ENCODE measurements at places on chromosomes 11 and 22. TPM values are rescaled to one million over a fixed set of nuclear protein-coding genes. Genes with fewer than 3 reads are reported as not detected.

Gene SMC1B
- total RNA-seq: not detected

Gene CSKMT
- total RNA-seq: 9.9 TPM

Gene RNF26
- total RNA-seq: 20.8 TPM

Gene CRACR2B
- total RNA-seq: 14.9 TPM

Gene SCARF2
- 1.4 TPM for total RNA-seq

Gene CLTCL1
- total RNA-seq: 7.1 TPM

Gene P2RY2
- 3.0 TPM for total RNA-seq

- H3K36me3 ChIP-seq: peaks cover 7% of the 10 kb centered on the region
- DNase-seq: peak; percentile 77
- peaks cover 17% of the 10 kb centered on the region for H3K4me1 ChIP-seq
- no peaks in the 10 kb centered on the region for H3K27me3 ChIP-seq
- no peak overlapping the region for H3K27ac ChIP-seq
These were observed 98.3 kb downstream of the PICALM start for GRCh38 chr11:85970593-85970992.

DNA sequence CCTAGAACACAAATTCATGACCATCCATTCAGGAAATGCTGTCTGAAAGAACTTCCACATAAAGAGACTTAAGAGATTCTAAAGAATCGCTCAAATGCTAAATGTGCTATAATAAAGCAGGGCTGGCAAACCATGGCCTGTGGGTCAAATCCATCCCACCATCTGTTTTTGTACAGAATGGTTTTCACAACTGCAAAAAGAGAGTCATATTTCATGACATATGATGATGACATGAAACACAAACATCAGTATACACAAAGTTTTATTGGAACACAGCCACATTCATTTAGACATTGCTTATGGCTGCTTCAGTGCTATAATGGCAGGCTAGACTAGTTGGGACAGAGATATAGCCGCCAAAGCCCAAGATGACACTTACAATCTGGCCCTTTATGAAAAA lies 85.1 kb downstream of the RRAS2 start:
- DNase-seq: no peak
- no peaks in the 10 kb centered on the region for H3K27me3 ChIP-seq
- H3K4me1 ChIP-seq: 0 out of 2 replicates have a peak, but pooled peaks cover 5% of the 10 kb centered on the region
- H3K36me3 ChIP-seq: no peaks in the 10 kb centered on the region
- H3K27ac ChIP-seq: no peak overlapping the region

DNA sequence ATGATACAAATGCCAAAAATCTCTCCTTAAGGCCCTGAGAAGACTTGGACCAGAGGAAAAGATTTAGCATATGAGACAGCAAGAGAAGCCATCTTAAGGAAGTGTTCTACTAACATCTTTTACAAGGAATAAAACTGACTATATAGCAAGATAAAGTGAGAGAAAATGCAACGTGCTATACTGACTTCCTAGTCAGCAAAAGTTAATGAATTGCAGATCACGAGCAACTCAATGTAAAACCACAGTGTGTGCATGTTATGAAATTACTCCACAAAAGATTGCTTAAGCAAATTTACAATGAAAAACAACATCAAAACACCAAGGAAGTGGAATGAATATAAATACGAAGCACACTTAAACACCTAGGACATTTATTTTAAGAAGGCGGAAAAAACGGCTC lies 187.5 kb downstream of the CADM1 start:
- no peaks in the 10 kb centered on the region for H3K27me3 ChIP-seq
- H3K4me1 ChIP-seq: peaks cover 12% of the 10 kb centered on the region
- H3K4me3 ChIP-seq: no peak overlapping the region

DNA sequence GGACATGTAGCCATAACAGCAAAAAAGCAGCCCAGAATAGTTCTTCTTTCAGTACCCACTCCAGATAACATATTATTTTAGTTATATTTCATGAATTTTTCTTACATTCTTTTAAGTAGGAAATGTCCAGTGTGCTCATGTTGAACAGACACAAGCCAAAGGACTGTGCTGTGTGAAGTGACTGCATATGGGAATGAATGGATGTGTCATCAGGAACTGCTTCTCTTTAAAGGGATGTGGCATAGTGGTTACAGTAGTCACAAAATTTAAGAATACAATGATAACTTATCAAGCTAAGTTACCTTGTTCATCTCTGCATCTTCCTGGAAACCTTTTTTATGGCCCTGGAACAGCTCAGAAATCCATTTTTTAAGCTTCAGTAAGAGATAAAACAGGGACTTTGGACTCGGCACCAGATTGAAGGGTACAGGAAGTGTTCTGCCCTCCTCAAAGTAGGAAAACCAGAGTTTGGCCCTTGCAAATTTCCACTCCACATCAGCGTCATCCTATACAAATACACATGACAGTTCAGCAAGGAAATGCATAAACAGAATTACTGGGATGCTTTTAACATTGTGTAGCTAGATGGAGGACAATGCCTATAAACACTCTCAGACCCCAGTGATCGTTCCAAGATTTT lies 112.8 kb downstream of the TRPC6 start:
- no peak overlapping the region for H3K4me3 ChIP-seq
- no peaks in the 10 kb centered on the region for H3K27me3 ChIP-seq
- H3K27ac ChIP-seq: no peak overlapping the region
- peaks cover 16% of the 10 kb centered on the region for H3K4me1 ChIP-seq
- DNase-seq: peak; percentile 25

DNA sequence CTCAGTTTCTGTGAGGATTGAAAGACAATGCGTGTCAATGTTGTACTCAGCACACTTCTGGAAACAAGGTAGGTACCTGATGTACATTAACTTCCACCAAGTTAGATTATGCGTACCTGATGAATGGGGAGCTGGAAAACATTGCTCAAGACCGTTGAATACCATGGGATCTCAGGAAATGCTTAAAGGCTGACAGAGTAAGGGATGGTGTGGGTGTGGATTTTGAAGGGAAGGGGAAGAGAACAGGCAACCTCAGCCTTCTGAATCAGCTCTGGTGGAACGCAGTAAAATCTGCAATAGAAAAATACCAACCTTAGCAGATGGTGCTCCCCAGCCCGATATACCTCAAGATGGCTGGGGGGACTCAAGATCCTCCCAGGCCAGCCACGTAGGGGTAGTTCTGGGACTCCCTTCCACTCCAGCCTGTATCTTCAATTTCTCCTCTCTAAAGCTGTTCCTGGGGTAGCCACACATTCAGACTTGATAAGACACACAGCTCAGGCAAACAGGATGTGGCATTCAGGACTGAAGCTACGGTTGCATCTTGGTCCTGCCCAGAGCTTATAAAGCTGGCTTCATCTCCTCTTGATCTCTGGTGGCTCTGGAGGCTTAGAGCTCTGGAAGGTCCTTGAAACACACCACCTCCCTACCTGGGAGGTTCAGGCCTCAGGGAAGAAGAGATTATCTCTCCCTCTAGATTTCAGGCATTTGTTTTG lies 111.8 kb downstream of the CTNND1 start:
- H3K36me3 ChIP-seq: no peaks in the 10 kb centered on the region
- no peak for DNase-seq
- H3K4me3 ChIP-seq: no peak overlapping the region
- no peak overlapping the region for H3K27ac ChIP-seq

GRCh38 chr22:50531962-50532674 lies 2.3 kb upstream of the TYMP start:
- peak overlapping the region; percentile 74 for H3K27ac ChIP-seq
- no peaks in the 10 kb centered on the region for H3K27me3 ChIP-seq
- DNase-seq: no peak
- H3K4me3 ChIP-seq: peak overlapping the region; percentile 58

GRCh38 chr11:33867996-33868646 lies 23.8 kb downstream of the LMO2 start:
- no peaks in the 10 kb centered on the region for H3K36me3 ChIP-seq
- no peak for DNase-seq
- no peak overlapping the region for H3K27ac ChIP-seq
- no peak overlapping the region for H3K4me3 ChIP-seq
- 0 out of 2 replicates have a peak, but pooled peaks cover 9% of the 10 kb centered on the region for H3K4me1 ChIP-seq

- H3K4me3 ChIP-seq: no peak overlapping the region
- DNase-seq: no peak
- H3K27me3 ChIP-seq: no peaks in the 10 kb centered on the region
- H3K4me1 ChIP-seq: no peaks in the 10 kb centered on the region
These were observed 235.6 kb downstream of the KCNA4 start for GRCh38 chr11:29781268-29781667.

DNA sequence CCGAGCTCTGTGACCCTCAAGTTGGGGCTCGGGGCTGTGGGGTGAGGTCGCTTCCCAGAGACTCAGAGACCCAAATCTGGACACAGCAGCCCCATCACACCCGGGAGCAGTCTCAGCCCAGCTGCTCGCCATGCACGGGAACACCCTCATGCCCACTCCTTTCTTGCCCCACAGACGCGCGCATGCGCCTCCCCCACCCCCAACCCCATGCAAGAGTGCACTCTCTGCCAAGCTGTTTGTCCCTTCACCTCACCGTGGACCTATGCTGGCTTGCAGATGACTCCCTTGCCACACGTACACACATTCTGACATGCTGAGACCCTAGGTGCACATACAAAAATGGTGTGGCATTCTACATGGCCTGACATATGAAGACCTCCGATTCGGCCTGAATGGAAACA lies 478 bp upstream of the CD248 start:
- H3K27me3 ChIP-seq: 0 out of 3 replicates have a peak, but pooled peaks cover 4% of the 10 kb centered on the region
- peak overlapping the region; percentile 32 for H3K27ac ChIP-seq
- peak; percentile 18 for DNase-seq
- no peaks in the 10 kb centered on the region for H3K36me3 ChIP-seq

DNA sequence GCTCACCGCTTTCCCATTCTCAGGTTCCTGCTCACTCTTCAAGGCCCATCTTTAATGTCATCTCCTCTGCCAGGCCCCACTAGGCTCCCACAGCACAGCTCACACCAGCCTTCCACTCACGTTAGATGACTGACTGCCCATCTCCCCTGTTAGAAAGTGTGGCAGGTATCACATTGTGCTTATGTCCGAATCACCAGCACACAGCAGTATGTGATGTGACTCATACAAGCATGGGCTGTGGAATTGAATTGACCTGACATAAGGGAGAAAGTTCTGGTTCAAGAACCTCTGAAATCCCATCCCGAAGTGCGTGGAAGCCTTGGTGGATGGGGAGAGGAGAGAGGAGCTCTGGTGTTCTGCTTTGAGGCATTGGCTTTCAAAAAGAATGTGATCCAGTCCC lies 6.5 kb downstream of the VSTM5 start:
- H3K27ac ChIP-seq: no peak overlapping the region
- no peaks in the 10 kb centered on the region for H3K36me3 ChIP-seq
- peaks cover 6% of the 10 kb centered on the region for H3K4me1 ChIP-seq
- H3K4me3 ChIP-seq: no peak overlapping the region

DNA sequence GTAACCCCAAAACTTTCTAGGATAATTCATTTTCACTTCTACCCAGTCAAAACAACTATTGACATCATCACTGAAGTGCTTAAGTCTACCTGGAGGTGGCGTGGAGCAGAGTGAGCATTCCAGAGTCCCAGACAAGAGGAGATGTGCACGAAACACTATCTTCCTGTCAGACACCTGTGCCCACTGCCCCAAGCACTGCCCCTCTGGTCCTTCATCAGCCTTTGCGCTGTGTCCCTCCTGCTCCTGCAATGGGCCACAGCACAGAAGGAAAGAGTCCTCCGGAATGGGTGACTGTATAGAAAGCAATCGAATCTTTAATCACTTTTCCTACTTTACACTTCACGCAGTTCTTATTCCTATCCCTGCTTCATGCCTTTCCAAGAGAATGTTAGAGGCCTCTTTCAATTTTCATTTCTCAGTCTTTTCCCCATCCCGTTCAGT lies 512 bp upstream of the GRIA4 start:
- H3K27ac ChIP-seq: no peak overlapping the region
- H3K27me3 ChIP-seq: peaks cover 6% of the 10 kb centered on the region
- no peaks in the 10 kb centered on the region for H3K36me3 ChIP-seq
